ENCODE measurements at places on chromosomes 7 and 10. TPM values are rescaled to one million over a fixed set of nuclear protein-coding genes. Genes with fewer than 3 reads are reported as not detected.

Gene EBLN1
- total RNA-seq = not detected

DNA sequence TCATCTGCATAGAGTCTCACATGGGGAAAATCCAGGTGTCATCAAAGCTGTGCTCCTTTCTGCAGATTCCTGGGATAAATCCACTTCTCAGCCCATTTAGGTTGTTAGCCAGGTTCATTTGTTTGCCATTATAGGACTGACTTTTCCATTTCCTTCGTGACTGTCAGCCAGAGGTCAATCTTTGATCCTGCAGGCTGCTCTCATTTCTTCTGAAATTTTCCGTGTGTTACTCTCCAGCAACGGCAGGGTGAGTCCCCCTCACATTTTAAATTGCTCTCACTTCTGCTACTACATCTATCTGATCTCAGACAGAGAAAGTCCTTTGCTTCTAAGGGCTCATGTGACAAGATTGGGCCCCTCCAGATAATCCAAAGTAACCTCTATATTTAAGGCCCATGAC, 150.7 kb upstream of the BET1 start:
- DNase-seq = no peak

DNA sequence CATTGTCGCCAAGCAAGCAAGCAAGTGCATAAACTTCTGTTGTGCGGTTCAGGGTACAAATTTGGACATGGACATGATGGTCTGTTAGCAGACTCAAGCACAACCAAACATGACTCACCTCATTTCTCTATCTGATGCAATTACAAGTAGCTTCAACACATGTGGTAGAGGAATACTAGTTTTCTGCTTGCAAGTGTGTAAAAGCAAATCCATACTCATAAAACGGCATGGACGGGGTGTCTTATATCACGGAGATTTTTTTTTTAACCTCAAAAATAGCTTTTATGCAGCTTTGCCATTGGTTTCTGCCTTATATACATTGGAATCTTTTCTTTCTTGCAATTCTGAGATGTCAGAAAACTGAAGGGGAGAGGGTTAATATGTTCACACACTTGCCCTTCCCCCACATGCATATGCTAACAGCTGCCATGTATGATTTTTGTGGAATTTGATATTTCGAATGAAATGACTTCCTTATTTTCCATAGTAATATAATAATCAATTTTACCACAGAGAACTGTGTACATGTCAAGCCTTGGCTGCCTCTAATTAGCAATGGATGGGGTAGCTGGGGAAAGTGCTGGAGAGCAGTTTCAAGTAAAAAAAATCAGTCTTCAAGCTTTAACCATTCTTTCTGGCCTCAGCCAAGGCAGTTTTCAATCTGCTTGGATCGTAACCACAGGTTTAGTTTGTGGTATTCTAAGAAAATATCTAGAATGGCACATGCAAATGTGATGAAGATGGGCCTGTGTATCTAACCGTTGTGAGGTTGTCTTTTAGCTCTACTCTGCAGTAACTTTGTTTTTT, 106.0 kb upstream of the PDCD4 start:
- DNase-seq = no peak

- no peak for DNase-seq
Measured at GRCh38 chr7:108265007-108265406, 134.8 kb upstream of the LAMB4 start.

Gene C10orf95
- 0.82 TPM for total RNA-seq
